Hematopoietic multipotent progenitor cell treated with erythropoietin and hydrocortisone succinate and interleukin-3 and kit ligand, for 15 days (in vitro differentiated cells): ENCODE measurements at places on chromosomes 4 and X.

GRCh38 chr4:66767442-66767841 lies 777.9 kb downstream of the CENPC start:
- no peak for DNase-seq

GRCh38 chr4:103308248-103308561 lies 110.1 kb upstream of the CENPE start:
- DNase-seq = no peak

GRCh38 chr4:46329118-46329976 lies 60.6 kb downstream of the GABRA2 start:
- DNase-seq = no peak

- no peak for DNase-seq
These were observed 69.8 kb downstream of the BMPR1B start for GRCh38 chr4:94827481-94828110.

DNA sequence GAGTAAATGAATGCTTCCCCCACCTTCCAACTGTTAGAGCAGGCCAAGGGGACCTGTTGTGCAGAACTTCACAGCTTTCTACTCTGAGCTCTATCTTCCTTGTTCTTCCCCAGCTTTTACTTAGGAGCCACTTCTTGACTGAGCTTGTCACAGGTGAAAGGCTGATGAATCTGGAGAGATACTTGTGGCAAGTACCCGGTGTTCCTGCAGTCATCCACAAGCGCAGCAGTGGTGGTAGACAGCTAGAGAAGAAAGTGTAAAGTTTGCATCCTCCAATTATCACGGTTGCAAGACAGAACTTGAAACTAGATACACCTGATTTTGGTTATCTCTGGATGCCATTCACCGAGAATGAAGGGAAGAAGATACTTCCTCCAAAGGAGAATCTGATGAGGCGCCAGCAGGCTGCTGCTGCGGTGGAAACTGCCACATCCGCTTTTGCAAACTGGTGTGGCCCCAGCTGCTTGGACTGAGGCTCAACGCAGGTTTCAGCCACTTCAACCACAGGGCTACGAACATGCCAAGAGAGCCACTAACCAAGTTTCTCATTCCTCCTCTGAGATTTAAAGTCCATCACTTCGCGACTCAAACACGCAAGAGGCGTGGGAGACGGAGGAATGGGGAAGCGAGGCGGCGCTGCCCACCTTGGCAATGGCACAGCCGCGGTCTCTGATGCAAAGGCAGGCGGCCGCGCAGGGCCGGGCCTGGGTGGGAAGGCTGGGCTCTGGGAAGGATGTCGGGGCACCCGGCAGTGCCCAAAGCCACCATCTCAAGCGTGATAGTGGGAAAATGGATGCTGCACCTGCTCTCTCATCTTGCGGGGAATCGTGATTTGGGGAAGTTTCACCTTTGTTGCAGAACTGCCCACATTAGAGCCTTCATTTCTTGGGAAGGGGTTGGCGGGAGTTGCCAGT lies 1.3 kb upstream of the FHIP1A start:
- DNase-seq = no peak

- no peak for DNase-seq
These were observed 2.8 kb upstream of the TIFA start for GRCh38 chr4:112288455-112288854.

DNA sequence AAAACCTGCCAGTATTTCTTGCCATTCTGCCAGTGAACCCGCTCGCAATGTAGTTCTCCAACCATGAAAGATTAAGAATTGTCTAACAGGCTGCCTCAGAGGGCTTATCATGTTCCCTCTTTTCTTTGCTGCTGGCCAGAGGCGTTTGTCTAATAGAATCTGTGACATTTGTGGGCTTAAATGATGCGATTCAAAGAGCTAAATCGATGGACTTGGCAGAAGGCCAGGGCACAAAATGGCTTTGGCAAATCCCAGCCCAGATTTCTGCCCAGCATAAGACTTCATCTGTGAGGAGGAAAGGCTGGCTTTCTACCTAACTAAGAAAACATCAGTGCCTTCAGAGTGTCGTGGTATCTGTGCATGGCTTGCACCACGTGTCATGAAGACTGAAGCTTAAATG lies 79.9 kb downstream of the TRPC5OS start:
- DNase-seq = no peak

DNA sequence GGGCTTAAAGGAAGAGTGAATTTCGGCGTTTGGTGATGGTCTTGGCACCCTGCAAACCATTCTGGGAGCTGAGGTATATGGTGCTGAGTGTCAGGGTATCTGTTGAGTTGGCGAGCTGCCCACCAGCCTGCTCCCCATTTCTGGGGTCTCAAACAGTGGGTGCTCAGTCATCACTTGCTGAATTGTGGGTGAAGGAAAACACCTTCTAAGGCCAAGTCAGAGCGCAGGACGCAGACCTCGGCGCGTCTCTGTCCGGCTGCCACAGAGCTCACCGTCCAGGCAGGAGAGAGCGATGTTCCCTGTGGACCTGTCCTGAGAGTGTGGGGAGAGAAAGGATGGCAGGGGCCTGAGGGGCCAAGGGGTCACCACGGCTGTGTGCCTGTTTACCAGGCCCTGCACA lies 111.2 kb downstream of the SORCS2 start:
- DNase-seq = no peak

DNA sequence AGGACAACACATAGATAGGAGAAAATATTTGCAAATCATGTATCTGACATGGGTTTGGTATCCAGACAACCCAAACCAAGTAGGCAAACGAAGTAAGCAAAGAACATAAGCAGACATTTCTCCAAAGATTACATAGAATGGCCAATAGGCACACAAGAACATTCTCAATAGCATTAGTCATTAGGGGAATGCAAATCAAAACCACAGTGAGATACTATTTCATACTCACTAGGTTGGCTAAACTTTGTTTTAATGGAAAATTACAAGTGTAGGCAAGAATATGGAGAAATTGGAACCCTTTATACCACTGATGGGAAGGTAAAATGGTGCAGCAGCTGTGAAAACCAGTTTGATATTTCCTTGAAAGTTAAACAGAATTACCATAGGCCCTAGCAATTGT lies 74.7 kb downstream of the CHRNA9 start:
- DNase-seq = no peak

- no peak for DNase-seq
These were observed 593.7 kb upstream of the BOD1L1 start for GRCh38 chr4:14221176-14221575.

- DNase-seq = no peak
These were observed 123.8 kb downstream of the ANK2 start for GRCh38 chr4:113173126-113173792.

GRCh38 chr4:142565771-142566170 lies 280.3 kb downstream of the INPP4B start:
- no peak for DNase-seq

GRCh38 chrX:68908071-68908470 lies 79.2 kb downstream of the EFNB1 start:
- no peak for DNase-seq

DNA sequence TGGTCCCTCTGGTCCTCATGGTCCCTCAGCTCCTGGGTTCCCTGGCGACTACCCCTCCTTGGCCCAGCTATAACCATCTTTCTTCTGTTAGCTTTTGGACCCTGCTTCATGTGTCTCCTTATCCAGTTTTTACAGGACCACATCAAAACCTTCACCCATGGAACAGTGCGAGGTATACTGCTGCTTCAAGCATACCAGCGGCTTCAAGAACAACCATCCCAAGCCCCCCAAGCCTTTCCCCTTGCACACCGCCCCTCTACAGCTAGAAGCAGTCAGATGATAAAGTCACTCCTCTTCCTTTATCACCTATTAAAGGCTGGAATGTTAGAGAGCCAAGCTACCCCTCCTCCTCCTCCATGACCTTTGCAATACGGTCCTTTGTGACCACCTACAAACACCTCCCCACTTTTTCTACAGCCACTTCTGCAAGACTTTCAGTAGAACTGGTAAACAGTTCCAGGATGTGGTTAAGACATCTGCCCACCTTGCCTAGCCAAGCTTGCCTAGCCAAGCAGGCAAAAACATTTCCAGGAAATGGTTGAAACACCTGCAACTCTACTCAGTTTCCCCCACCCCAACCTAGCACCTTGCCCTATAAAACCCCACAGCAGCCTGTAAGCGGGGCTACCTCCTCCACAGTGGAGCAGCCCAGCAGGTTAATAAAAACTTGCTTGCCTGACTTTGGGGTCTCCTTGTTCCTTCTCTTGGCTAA lies 125.7 kb downstream of the ZC4H2 start:
- no peak for DNase-seq

- DNase-seq = no peak
These were observed 31.6 kb downstream of the CYTL1 start for GRCh38 chr4:4987656-4988055.

GRCh38 chr4:139840773-139841172 lies 175.2 kb downstream of the MGST2 start:
- DNase-seq = no peak

DNA sequence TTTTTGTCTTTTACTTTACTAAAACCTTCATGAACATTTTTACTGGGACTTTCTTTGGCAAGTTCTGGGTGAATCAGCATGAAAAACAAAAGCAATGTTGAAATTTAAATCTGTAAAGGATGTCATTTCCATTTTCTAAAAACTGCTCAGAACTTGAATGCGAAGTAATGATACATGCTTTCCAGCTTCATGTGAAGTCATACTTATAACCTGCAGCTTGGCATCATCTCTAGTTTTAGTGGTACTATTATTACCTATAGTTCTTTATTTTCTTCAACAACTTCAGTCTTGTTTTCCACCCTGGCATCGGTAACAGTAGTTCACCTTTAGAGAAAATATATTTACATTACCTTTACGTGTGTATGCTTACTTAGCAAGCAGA lies 421.4 kb upstream of the DIPK2B start:
- no peak for DNase-seq

DNA sequence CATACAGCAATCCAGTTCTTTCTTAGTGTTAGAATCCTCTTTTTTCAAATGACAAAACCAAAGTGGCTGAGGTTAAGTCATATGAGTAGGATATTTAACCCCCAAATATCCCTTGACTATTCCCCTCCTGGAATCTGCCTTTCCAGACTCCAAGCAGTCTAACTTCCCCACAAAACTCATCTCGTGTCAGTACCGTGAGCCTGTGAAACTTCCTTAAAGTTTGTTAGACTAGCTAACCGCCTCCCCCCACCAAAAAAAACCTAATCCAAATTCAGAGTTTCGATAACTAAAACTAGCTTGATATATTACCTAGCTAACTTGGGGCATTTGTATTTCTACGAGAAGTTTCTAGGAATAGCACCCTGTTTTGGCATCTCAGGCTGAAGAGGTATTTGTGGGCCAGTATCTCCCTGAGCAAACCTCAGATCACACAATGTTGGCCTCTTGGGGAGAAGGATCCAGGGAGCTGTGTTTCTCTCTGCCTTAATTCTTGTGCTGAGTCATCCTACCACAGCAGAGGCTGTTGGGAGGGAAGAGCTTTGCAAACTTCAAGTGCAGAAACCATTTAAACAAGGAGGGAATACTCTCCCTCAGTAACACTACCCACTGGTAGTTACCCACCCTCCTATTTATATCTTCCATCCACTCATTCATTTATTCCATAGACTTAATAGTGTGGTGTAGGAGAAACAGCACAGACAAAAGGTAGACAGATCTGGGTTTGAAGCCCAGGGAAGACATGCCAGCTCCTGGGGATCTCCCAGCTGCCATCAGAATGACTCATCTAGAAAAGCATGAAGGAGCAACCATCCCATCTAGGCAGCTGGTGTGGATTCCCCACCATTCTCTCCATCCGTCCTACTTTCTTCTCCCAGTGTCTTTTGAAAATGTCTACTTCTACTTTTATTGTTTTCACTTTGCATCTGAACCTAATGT lies 39.3 kb upstream of the TXK start:
- DNase-seq = peak; percentile 81

GRCh38 chr4:145045180-145045579 lies 52.8 kb downstream of the ANAPC10 start:
- no peak for DNase-seq

GRCh38 chrX:28693101-28693500 lies 105.9 kb downstream of the IL1RAPL1 start:
- no peak for DNase-seq

DNA sequence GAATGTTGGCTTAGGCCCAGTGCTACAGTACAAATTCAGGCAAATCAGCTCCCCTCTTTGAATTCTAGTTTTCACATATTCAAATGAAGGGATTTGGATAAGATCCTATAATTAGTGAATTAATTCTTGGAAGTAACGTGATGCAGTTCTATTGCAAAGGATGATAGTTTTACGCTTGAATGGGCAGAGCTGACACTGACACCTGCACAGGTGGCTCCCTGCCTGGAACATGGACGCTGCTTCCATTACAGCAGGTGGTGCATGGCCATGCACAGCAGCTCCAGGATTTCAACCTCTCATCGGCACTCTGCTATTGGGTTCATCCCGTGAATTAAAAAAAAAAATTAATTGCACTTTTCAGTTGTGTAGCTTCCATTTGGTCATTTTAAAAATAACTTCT lies 28.4 kb upstream of the RPS6KA6 start:
- DNase-seq = no peak

GRCh38 chrX:71955530-71956120 lies 45.0 kb downstream of the NHSL2 start:
- no peak for DNase-seq

- DNase-seq = no peak
These were observed 5.9 kb downstream of the SOWAHB start for GRCh38 chr4:76892001-76892400.

GRCh38 chrX:136094962-136095361 lies 52.4 kb upstream of the FHL1 start:
- no peak for DNase-seq

DNA sequence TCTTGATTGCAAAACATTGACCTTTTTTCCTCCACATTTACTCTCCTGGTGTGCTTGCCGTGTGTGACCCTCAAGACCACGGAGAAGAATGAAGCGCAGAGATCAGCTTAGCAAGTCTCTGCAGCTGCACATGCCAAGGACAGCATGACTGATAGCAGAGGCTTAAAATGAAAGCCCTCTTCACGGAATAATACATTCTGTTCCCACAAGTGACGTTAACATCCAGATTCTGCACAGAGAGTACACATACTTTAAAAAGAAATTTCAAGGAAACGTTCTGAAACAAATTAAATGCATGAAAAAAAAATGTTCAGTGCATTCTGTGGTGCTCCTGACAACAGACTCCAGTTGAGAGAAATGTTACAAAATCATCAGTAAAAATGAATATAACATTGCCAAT lies 60.9 kb downstream of the SLC7A11 start:
- DNase-seq = no peak

- no peak for DNase-seq
These were observed 92.9 kb downstream of the BCOR start for GRCh38 chrX:40004921-40005291.

DNA sequence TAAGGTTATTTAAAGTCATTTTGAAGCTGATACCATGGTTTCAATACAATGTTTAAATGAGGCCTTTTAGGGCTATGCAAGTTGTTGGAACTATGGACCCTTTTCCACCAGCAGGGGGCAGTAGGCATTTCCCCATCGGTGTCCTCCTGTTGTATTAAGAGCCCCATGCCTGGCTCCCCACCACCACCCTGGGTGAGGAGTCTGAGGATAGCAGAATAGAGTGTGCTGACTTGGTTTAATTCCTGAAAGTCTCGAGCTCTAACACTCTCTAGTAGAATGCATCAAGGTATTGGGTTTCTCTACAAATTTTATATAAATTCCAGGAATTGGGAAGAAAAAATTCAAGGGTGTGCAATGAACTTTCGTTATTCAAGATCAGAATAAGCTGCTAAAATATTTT lies 234.8 kb upstream of the JADE1 start:
- DNase-seq = peak; percentile 76

- DNase-seq = no peak
These were observed 215.5 kb upstream of the VEGFC start for GRCh38 chr4:177008071-177008835.
